Stimulated activated CD8-positive, alpha-beta memory T cell treated with anti-CD3 and anti-CD28 coated beads, Interleukin-4, amount 100 ng/mL, for 24 hours (primary cell): ENCODE measurements at places on chromosomes 3 and 15.

GRCh38 chr3:52771334-52771681, 568 bp upstream of the NEK4 start:
- DNase-seq: no peak

DNA sequence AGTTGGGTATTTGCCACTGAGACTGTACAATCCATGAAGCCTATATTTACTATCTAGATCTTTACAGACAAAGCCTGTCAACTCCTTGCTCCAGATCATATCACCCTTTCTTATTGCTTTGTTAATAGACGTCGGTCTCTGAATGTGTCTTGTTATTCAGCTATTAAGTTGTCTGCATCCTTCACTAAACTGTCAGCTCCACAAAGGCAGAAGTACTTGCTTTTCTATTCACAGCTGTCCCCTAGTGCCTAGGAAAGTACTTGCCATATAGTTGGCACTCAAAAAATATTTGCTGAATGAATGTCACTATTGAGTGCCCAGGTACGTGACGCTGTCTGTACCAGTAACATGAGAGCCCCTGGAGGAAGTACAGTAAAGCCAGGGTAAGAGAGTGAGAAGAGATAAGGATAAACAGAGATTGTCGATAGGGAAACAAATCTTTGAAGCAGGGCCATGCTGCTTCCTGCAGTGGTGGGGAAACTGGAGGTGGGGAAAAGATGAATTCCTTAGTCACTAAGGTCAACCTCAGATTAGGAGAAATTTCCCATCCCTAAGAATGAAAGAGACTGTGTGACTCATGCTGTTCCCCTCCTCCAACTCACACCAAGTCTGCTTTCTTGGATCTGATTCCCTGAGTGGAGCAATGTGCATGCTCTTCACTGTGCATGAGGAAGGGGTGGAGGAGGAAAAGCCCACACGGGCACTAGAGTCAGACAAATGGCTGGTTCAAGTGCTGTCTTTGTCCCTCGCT, 36.3 kb downstream of the PRICKLE2 start:
- DNase-seq: no peak

DNA sequence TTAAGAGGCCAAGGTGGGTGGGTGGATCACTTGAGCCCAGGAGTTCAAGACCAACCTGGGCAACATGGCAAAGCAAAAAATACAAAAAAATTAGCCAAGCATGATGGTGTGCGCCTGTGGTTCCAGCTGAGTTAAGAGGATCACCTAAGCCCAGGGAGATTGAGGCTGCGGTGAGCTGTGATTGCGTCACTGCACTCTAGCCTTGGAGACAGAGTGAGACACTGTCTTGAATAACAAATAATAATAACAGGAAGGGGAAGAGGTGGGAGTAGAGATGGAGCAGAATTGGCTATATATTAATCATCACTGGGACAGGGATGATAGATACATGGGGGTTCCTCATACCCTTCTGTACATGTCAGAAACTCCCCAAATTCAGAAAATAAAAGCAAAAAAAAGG, 23.8 kb upstream of the NMB start:
- no peak for DNase-seq

DNA sequence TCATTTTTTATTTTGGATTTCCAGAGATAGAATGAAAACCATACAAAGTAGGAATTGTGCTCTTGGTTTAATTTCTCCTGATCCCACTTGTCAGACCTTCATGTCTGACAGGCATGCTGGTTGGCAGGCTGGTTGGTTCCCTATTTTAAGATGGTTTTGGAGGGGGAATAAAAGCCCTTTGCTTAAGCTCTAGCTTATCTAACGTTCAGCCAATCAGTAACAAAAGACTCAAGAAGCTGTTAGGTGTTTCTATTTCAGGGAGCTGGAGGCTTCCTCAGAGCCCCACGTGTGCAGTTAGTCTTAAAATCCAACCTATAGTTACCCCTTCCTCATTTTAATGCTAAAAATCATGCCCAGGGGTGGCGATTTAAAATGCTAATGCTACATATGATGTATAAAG, 40.5 kb upstream of the XIRP1 start:
- DNase-seq: no peak

- DNase-seq: no peak
Measured at GRCh38 chr3:123229145-123229544, 27.4 kb downstream of the SEC22A start.

DNA sequence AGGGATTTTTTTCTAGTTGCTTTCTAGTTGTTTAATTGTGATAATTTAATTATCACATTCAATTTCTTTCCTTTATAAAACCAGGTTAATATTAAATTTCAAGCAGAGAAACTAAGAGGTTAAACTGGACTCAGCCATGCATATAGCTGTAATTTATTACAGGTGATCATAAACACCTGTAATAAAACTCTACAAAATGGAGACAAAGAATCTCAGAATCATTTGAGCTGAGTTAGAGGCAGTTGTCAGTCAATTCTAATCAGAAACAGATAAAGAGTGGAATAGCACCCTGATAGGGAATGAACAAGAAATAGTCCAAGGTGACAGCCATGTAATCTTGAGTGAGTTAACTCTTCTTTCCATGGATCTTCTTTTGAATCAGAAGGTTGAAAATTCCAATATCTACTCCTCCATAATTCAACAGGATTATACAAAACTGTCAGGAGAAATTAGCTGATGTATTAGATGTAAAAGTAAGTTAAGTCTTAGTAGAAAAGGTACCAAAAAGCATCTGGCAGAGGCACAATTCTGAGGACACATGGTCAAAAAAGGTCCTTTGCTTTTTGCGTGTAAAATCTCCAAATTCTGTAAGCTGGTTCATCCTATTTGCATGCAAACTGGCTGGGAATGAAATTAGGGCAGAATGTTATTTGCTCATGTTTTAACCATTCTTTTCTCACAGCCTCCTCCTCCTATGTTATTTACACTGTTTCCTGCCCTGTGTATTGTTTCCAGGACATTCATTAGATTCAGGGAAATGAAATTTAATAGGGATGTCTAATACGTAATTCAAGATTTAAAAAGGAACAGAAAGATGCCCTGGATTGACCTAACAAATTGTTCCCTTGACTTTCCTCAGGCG, 39.4 kb upstream of the B3GNT5 start:
- DNase-seq: no peak

GRCh38 chr15:33844186-33844585, 124.1 kb upstream of the CHRM5 start:
- DNase-seq: no peak

- no peak for DNase-seq
Measured at GRCh38 chr3:713006-713621, 379.7 kb upstream of the CNTN6 start.

DNA sequence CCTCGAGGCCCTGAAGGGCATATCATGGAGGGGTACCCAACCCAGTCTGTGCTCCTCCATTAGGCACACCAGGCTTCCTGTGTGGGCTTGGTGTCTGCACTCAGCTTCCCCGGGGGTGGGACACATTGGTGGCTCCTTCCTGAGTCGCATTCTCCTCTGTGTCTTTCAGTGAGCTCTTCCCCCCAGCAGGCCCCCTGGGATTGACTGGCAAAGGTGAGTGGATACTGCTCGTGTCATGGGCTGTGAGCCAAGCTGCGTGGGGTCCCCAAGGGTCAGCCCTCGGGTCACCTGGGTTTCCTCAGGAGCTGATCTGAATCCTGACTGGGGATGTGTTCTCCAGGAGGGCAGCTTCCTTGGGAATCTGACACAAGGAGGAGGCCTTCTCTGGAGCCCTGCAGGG, 231.0 kb downstream of the SNRPN start:
- no peak for DNase-seq

DNA sequence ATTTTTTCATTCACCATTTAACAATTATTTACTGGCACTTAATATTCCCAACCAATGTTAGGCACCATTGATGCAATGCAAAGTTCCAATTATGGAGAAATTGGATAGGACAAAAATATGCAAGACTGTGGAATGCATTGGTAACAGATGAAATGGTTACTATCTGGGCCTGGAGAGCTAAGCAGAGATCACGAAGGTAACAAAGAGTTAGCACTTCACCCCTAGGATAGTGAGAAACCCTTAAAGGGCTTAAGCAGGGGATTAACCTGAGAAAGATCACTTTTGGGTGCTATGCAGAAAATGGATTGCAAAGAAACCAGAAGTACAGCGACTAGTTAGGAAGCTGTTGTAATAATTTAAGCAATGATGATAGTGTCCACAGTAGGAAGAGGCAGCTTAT, 129.6 kb upstream of the GPR149 start:
- no peak for DNase-seq

- DNase-seq: no peak
Measured at GRCh38 chr3:153925841-153926514, 195.2 kb upstream of the ARHGEF26 start.

DNA sequence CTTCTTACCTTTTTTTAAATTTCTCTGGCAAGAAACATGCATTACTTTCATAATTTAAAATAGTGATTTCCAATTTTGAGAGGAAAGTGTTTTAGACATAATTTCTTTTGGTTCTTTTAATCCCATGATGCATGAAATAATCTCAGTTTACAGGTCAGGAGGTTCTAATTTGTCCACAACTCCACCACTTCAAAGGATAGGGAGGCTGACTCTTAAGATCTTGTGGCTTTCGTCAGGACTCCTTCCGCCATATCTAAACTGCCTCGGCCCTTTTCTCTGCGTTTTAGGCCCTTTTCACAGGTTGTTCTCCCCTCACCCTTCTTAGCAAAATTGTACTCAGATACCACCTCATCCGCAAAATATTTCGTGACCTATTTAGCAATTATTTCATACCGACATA, 8.0 kb downstream of the DYNC1LI1 start:
- no peak for DNase-seq

GRCh38 chr3:59094446-59094845, 44.6 kb upstream of the CFAP20DC start:
- DNase-seq: no peak

GRCh38 chr3:175093748-175094147, 234.6 kb downstream of the NAALADL2 start:
- DNase-seq: no peak

- DNase-seq: no peak
Measured at GRCh38 chr15:85624291-85624801, 170.4 kb downstream of the KLHL25 start.

- no peak for DNase-seq
Measured at GRCh38 chr15:65902373-65902772, 33.1 kb downstream of the RAB11A start.

DNA sequence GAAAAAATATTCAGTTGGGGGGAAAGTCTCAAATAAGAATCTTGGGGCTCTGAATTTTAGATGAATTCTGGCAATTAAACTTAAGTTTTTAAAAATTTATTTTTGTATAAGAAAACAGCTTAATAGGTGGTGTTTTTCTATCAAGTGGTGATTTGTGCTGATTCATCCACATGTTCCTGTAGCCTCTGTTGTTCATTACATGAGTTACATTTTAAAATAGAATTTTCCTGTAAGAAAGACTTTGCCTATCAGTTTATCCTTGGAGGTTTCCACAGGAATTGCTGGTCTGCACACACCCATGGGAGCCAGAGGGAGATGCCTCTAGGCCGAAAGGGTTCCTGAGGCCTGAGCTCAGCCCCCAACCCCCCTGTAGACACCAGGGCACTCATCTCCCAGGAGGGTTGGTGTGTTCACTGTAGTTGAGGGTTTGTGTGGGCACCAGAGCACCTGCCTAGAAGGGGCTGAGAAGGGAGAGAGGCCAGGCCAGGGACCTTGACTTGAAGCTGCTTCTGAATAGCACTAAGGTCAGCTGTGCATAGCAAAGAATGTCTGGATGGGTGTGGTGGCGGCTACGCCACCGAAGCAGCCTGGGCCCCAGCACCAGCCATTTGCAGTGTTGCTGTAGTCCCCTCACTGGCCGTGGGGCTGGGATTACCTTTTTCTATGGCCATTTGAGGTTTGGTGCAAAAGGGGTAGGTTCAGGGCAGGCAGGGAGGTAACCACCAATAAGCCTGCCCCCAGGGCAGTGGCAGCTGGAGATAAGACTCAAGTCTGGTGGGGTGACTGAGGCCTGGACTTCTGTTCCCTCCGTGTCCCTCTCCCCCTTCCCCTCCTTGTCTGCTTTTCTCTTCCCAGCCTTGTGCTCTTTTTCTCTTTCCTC, 11.9 kb downstream of the DNAJA4 start:
- no peak for DNase-seq

GRCh38 chr3:12722226-12722625, 36.8 kb downstream of the TMEM40 start:
- no peak for DNase-seq
